ENCODE measurements at places on chromosomes 4 and X. TPM values are rescaled to one million over a fixed set of nuclear protein-coding genes. Genes with fewer than 3 reads are reported as not detected.

The TMSB15C gene
- 4.7 TPM for total RNA-seq

The VCX2 gene
- total RNA-seq, result not detected

The BRS3 gene
- total RNA-seq, result not detected

The GAB1 gene
- 3.6 TPM for total RNA-seq

The CPLX1 gene
- not detected for total RNA-seq

The TMPRSS11D gene
- not detected for total RNA-seq

The UVSSA gene
- total RNA-seq, result 11.1 TPM

The DCLK2 gene
- total RNA-seq, result 2.9 TPM

The ACE2 gene
- not detected for total RNA-seq

The RADX gene
- total RNA-seq, result 1.3 TPM

The TRIM75 gene
- total RNA-seq, result 0.13 TPM

The HSFX2 gene
- total RNA-seq, result not detected

The CXCR3 gene
- not detected for total RNA-seq

The RPA4 gene
- total RNA-seq, result not detected

The TMEM31 gene
- total RNA-seq, result not detected

The IQCM gene
- not detected for total RNA-seq

The ATRX gene
- 43.3 TPM for total RNA-seq

The USP26 gene
- total RNA-seq, result not detected

The ZBED1 gene
- total RNA-seq, result 50.3 TPM

The GAGE12F gene
- total RNA-seq, result not detected

The SLC49A3 gene
- not detected for total RNA-seq

The CDS1 gene
- 0.17 TPM for total RNA-seq

The LUZP4 gene
- not detected for total RNA-seq

The MAGEA2B gene
- not detected for total RNA-seq

The IL1RAPL2 gene
- 0.58 TPM for total RNA-seq

The SLC26A1 gene
- total RNA-seq, result not detected

The CXCL5 gene
- not detected for total RNA-seq

The BTK gene
- not detected for total RNA-seq

The IL2 gene
- total RNA-seq, result not detected

The AFP gene
- total RNA-seq, result not detected

The SLC16A2 gene
- 12.8 TPM for total RNA-seq

The PRSS12 gene
- 8.2 TPM for total RNA-seq

The VCX3B gene
- total RNA-seq, result not detected

The ANOS1 gene
- not detected for total RNA-seq

The ASMT gene
- not detected for total RNA-seq

The SORBS2 gene
- 4.2 TPM for total RNA-seq

The SOX3 gene
- not detected for total RNA-seq

The IDUA gene
- total RNA-seq, result 16.8 TPM

All from LHCN-M2 (cell line).